Mammary epithelial cell (primary cell): ENCODE measurements at places on chromosomes 13 and 19.

- peak; percentile 56 for DNase-seq
Observed at GRCh38 chr13:27309967-27310598, 39.5 kb downstream of the RASL11A start.

- DNase-seq, result peak; percentile 96
Observed at GRCh38 chr19:3175781-3176714, 2.5 kb upstream of the S1PR4 start.

DNA sequence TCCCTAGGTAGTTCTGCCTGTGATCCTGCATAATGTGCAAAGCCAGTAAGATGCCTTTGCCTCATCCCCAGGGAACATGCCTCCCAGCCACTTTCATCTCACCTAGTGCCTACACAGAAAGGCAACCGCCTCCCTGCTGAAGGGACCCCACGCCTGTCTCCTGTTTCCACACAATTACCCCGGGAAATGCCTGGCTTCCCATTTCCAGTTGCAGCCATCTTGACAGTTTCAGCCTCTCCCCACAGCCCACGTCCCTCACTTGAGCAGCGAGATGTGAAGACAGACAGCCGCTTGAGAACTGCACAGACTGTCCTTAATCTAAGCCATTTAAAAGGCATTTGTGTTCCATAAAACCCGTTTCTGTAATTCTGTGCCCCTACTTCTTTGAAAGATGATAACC, 4.7 kb upstream of the UQCRFS1 start:
- DNase-seq, result no peak

- DNase-seq, result peak; percentile 43
Observed at GRCh38 chr13:47457626-47458025, 543.4 kb downstream of the SUCLA2 start.

DNA sequence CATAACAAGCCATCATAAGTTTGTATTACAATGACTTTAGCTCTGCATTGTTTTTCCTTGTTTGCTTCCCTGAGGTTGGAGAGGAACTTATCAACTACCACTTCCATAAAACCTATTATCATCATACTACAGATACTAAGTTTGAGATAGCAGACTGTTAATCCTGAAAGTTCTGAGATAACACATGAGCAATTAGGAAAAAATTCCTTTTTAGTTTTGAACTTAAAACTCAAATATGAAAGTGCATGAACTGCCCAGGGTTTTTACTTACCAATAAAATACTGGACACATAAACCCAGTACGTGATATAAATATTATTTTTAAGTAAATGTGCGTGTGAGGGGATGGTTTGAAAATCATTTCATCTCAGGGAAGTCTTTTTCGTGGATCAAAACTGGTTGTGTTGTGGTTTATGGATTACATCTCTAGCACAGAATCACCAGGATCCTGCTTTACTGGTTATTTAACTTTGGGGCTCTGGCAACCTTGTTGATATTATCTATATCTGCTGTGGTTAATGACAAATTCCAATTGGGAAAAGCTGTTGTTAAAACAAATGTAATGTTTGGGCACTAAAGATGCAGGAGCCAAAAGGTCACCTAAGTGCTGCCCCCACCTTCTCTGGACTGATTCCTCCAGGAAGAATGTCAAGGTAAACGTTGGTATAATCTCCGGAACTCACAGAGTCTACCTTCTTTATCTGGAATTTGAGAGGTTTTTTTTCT, 12.4 kb downstream of the CDX2 start:
- DNase-seq, result no peak
